MCF 10A (cell line): ENCODE measurements at places on chromosomes 12 and 14. TPM values are rescaled to one million over a fixed set of nuclear protein-coding genes. Genes with fewer than 3 reads are reported as not detected.

PTPRB gene
- total RNA-seq: 0.69 and 0.82 TPM in 2 replicates

SLC6A15 gene
- total RNA-seq: 94.0 and 96.3 TPM in 2 replicates

DNA sequence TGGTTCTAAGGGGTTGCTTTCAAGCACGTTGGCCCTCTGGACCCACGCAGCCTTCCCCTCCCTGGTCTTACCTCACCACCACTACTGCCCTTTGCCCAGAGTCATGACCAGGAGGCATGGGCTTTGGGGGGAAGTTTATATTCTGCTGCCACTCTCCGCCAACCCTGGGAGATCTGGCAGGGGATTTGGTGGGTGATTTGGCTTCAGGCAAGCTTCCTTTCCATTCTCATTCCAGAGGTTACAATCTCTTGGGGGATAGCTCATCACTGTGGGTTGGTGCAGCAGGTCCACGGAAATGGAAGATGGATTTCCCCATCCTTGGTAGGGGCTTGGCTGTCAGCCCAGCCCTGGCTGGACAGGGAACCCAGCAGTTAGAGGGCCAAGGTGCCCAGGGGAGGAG is 6.3 kb downstream of the PAH start:
- no peak for DNase-seq

DNA sequence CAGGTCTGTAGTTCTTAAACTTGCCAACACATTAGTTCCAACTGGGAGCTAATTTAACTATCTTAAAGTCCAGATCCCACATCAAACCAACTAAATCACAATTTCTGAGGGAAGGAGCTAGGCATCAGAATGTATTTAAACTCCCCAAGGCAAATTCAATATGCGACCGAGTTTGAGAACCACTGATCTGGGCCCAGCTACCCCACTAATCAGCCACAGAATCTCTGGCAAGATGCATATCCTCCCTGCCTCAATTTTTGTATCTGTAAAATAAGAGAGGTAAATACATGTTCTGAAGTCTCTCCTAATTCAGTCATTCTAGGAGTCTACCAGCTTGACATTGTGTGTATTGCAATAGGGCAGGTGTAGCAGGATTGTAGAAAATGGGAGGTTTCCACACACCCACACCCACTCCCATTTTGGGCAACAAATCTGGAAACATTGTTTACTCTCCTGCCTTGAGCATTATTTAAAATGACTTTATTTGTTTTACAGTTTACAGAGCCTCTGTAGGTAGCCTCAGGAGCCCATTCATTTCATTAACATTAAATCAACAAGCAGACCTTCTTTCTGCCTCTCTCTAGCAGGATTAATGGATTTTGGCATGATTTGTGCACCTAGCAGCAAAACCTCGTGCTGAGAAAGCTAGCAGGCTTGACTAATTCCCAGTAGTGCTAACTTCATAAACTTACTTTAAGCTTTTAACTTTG is 15.6 kb downstream of the LGR5 start:
- DNase-seq: no peak

DNA sequence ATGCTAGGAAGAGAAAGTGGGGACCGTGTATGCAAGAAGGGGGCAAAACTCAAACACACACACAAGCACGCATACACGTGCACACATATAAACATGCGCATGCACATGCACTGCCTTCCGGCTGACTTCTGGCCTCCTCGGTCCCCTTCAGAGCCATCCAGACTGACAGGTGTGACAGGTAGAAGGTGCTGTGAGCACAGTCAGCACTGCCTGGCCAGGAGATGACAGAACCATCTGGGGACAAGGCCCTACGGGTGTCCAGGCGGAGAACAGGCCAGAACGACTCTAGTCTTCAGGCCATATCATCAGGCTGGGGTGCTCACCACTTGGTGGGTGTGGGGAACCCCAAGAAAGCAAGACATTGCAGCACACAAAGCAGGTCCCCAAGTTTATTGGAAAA is 7.3 kb downstream of the KRT83 start:
- DNase-seq: no peak

ARHGAP5 gene
- 100 TPM in 2 replicates for total RNA-seq
